ENCODE measurements at places on chromosomes 16 and 17.
A peak's percentile ranks its signal among the peaks of the same experiment; 100 is the strongest.

GRCh38 chr16:9316615-9317014 lies 225.2 kb downstream of the HAPSTR1 start:
- DNase-seq = peak; percentile 1

DNA sequence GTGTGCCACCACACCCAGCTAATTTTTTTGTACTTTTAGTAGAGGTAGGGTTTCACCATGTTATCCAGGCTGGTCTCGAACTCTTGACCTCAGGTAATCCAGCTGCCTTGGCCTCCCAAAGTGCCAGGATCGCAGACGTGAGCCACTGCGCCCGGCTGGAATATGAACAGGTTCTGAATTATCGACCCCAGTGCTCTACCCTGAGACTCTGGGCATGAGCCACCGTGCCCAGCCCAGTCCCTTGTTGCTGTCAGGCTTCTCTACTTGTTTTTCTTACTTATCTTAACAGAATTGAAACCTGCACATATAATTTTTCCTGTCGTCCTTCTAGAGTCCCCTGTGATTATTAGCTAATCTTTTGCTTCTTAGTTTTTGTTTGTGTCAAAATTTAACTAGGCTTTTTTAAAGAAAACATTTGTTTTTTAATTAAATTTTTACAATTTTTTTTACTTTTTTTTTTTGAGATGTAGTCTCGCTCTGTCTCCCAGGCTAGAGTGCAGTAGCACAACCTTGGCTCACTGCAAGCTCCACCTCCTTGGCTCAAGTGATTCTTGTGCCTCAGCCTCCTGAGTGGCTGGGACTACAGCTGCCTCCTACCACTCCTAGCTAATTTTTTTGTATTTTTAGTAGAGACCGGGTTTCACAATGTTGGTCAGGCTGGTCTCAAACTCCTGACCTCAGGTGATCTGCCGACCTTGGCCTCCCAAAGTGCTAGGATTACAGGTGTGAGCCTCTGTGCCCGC lies 66.7 kb downstream of the AP2B1 start:
- DNase-seq = no peak

- no peak for DNase-seq
Observed at GRCh38 chr17:64661726-64661975, 456 bp downstream of the SMURF2 start.

GRCh38 chr16:86287664-86288201 lies 222.6 kb upstream of the FOXF1 start:
- DNase-seq = no peak

GRCh38 chr17:55663400-55663799 lies 59.3 kb downstream of the TMEM100 start:
- no peak for DNase-seq

GRCh38 chr17:82748756-82749155 lies 3.1 kb upstream of the TBCD start:
- no peak for DNase-seq
